Brain (organoid and tissue), 16 donors: ENCODE measurements at places on chromosomes 6 and 20.

- DNase-seq: no peak
These were observed 62.9 kb downstream of the TRMT6 start for GRCh38 chr20:5887386-5887785.

GRCh38 chr20:44728801-44729443, 13.8 kb downstream of the CCN5 start:
- peak; percentile 39 for DNase-seq

- DNase-seq: no peak
These were observed 129.7 kb downstream of the SNX5 start for GRCh38 chr20:17838921-17839320.

GRCh38 chr6:41452763-41453162, 93.4 kb upstream of the FOXP4 start:
- DNase-seq: no peak

- peak; percentile 82 for DNase-seq
These were observed 960 bp downstream of the ATP9A start for GRCh38 chr20:51766994-51767866.

GRCh38 chr6:63537201-63537958, 34.9 kb upstream of the LOC128125822 start:
- DNase-seq: no peak

DNA sequence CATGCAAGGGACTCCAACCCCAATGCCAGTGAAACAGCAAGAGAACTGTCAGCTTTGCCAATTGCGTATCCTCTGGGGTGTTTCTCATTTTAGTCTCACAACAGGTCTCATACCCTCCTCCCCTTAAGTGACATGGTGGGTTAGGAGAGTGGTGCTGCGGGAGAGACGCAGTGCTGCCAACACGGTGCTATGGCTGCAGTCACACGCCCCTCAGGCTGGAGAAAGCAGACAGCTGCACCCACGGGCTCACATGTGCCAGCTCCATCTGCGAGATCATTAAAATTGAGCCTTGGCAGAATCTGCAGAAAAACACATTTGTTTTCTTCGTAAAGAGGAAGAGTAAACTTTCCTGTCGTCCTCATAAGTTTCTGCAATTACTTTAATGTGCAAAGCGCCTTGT, 114.7 kb downstream of the ANKRD60 start:
- DNase-seq: no peak

GRCh38 chr6:89734526-89734925, 85.1 kb downstream of the MDN1 start:
- DNase-seq: no peak

DNA sequence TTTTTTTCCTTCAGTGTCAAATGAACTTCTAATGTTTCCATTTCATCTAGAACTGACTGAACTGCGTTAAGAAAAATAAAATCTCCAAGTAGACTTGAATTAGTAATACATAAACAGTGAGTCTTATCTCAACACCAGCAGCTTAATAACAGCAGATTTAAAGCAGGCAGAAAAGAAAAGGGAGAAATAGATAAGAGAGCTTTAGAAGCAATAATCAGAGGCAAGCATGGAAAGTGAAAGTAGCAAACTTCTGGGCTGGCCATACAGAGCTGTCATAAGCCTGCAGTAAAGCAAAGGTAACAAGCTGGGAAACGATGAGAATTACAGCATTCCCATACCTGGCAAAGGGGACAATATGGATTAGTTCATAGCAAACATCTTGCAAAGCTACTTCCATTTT, 16.9 kb upstream of the ANGPT4 start:
- no peak for DNase-seq

DNA sequence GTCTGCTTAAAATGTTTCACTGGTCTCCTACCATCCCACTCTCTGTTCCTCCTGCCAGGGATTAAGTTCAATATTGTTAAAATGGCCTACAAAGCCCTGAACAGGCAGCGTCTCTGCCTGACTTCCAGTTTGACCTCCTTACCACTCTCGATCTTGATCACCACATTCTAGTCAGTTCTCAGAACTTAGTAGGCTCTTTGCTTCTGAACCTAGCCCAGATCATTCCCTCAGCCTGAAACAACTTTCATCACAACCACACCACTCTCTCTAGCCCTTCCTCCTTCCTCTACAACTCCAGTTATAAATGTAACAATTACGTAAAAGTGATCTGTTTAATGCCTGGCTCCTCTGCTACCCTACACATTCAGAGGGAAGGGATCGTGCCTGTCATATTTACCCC, 53.3 kb downstream of the ATG5 start:
- DNase-seq: no peak

DNA sequence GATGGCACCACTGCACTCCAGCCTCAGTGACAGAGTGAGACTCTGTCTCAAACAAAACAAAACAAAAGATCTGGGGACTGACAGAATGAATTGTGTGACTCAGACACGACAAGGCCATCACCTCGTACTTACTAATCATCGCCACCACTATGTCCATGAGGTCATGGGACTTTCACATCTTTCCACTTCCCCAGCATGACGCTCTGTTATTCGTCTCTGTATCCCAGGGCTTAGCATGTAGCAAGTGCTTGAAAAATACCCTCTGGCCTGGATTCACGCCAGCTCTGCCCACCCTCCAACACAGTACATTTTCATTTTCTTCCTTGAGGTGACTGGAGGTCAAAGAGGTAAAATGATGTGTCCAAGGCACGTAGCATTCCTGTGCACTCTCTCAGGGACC, 27.8 kb downstream of the FGD2 start:
- no peak for DNase-seq

- DNase-seq: no peak
These were observed 42.0 kb downstream of the RNF217 start for GRCh38 chr6:125004198-125004597.

- DNase-seq: no peak
These were observed 30.0 kb upstream of the ZBP1 start for GRCh38 chr20:57650266-57650665.

- peak; percentile 64 for DNase-seq
These were observed at the start of gene WFDC10A for GRCh38 chr20:45629496-45630100. Gene WFDC10A, plus strand, starts transcription at chr20:45629739. Its CDS starts 75 bp downstream, at chr20:45629814.

DNA sequence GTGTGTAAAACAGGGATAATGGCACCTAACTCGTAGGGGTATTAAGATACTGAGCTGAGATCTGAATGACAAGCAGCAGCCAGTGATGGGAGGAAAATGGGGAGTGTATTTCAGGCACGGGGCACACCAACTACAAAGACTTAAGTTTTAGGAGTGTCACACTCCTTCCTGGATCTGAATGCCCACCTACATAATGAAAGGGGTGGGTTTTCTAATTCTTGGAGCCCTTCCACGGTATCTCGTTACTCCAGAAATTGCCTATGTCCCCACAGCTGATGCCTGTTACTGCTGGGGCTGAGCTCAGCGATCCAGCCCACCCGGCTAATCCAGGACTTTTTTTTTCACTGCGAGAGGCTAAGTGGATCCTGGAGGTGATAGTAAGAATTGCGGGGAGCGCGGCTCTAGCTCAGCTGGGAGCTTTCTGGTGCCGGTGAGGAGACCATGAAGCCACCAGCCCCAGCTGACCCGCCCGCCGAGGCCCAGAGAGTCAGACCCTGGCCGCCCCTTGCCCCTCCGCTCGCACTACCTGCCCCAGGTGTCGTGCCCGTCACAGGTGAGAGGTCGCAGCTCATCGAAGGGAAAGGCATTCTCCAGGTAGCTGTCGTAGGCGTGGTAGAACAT, 727 bp downstream of the EDEM2 start:
- peak; percentile 6 for DNase-seq

- peak; percentile 94 for DNase-seq
These were observed 32.6 kb downstream of the C6orf15 start for GRCh38 chr6:31079656-31080261.
